A673 (cell line): ENCODE measurements at places on chromosomes 12 and 14.

GRCh38 chr12:64102339-64102738 is 119.8 kb downstream of the KICS2 start:
- no peak for DNase-seq

DNA sequence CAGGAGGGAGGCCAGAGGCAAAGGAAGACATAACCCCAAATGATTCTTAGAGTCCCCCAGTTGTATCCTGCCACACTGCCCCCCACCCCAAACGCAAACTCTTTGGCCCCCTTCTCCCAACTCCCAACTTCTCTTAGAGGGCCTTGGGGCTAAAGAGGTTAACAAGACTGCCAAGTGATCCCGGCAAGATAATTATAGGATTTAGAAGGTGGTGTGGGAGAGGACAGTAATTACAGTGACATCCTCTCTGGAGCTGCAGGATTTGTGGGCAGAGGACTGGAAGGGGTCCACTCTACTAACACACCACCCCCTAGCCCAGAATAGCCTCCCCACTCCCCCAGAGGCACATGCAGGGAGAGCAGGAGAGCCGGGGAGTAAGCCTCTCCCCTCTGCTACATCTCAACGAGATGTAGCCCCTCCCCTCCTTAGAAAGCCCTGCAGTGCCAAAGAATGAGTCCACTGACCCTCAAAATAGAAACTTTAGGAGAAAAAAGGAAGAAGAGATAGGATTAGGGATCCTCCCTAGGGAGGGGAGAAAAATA is 5.3 kb upstream of the GDF11 start:
- DNase-seq = peak; percentile 58

DNA sequence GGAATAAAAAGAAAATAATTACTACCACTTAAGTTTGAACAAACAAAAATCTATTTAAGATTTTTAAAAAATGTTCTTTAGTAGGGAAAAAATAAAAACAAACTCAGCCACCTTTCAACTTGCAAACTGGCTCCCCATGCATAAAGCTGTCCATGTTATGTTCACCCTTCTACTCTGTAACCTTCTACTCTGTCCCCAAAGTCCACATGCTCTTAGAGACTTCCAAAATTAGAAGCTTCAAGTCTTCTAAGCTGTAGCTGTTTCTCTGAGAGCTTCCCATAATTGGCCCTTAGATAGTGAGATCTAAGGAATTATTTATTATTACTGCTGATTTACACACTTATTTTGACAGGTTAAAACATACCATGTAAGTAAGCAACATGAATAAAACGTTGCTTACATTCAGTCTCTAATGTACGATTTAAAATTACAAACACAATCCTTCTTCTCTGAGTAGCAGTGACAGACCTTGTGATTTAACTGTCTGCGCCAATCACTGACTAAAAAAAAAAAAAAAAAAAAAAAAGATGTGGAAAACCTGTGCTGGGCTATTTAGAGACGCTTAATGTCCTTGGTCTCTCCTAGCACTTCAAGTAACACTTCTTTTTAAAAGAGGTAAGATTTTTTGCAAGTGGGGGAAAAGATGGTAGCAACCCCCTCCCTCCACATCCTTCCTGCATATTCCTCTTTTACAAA is 28.3 kb upstream of the GRIP1 start:
- no peak for DNase-seq

GRCh38 chr12:12938541-12938940 is 13.4 kb downstream of the GPRC5D start:
- no peak for DNase-seq

DNA sequence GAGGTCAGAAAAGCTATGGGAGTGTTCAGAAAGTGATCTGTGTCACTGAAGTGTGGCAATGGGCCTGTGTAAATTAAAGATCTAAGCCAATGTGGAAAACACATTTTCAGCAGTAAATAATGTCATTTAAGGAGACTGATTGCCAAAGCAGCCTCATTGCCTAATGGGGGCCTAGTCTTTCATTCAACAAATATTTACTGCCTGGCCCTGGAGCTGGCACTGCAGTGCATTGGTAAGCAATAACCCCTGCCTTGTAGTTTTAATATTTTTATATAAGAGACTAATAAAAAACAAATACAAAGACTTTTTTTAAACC is 326.6 kb downstream of the BTG1 start:
- DNase-seq = no peak

GRCh38 chr14:37844614-37845013 is 249.2 kb downstream of the TTC6 start:
- DNase-seq = no peak

GRCh38 chr12:131095826-131096680 is 142.3 kb downstream of the ADGRD1 start:
- no peak for DNase-seq

DNA sequence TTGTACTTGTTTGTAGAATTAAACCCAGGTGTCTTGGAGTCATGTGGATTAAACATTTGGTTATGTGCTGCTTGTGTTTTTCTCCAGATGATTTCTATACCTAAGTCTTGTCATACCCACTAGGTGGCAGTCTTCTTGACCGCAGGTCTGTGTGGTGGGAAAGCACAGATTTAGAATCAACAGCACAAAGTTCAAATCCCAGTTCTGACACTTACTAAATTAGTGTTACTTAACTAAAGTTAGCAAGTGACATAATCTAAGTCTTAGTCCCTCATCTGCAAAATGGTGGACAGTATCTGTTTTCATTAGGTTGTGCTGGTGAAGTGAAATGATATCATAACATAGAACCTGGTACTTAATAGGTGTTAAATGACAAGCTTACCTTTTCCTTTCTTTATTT is 151.0 kb upstream of the ARHGAP5 start:
- DNase-seq = peak; percentile 63

GRCh38 chr14:56136571-56137452 is 18.6 kb downstream of the PELI2 start:
- DNase-seq = no peak

- no peak for DNase-seq
Observed at GRCh38 chr12:24864796-24865125, 84.1 kb downstream of the BCAT1 start.

- no peak for DNase-seq
Observed at GRCh38 chr14:75041613-75042012, 9.7 kb downstream of the MLH3 start.

GRCh38 chr12:4855121-4855924 is 54.4 kb upstream of the KCNA1 start:
- DNase-seq = peak; percentile 82

DNA sequence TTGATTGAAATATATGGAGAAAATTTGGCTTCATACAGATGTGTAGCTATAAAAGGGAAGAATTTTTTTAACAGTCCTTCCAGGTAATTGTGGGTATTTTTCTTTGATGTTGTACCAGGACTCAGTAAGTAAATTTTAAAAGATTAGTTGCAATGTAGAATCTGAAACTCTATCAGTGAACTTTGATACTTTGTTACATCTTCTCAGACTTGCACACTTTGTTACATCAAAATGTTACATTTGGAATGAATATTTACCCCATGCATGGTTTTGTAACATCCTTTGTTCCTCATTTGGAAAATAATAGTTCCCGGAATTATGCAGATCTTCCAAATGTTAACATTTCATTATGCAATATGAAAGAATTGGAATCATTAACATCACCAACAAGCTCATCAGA is 13.8 kb downstream of the MTHFD1 start:
- DNase-seq = no peak

DNA sequence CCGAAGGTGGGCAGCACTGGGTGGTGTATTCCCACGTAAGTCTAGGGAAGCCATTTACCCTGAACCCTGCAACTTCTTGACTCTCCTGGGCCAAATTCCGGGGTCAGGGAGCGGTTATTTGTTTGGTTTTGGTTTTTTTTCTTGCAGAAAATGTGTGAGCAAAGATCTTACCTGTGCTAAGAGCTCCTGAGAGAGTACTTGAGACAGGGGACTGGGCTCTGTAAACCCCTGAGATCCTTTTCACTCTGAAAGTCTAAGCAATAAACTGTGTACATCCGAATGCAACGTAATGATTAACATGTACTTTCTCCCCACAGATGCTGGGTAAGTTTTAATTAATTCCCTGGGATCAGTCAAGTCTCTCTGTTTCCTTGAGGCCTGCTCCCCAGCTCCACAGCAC is 21.5 kb downstream of the OR10P1 start:
- DNase-seq = no peak
